ENCODE measurements at places on chromosomes 1 and 21.

DNA sequence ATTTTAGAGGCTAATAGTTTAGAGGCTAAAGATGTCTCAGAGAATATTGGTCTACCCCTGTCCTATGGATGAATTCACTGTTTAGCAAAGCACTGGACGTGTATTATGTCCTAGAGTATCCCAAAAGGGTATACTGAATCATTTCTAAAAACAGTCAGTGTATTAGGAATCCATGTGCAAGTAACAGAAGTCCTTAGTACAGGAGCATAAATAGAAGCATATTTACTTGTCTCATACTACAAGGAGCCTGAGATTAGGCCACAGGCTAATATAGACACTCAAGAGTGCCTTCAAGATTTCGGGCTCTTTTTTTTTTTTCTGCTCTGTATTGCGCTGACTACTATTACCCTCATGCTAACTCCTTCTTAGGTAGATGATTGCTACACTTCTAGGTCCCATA, 518.9 kb downstream of the USP25 start:
- no peak for DNase-seq

DNA sequence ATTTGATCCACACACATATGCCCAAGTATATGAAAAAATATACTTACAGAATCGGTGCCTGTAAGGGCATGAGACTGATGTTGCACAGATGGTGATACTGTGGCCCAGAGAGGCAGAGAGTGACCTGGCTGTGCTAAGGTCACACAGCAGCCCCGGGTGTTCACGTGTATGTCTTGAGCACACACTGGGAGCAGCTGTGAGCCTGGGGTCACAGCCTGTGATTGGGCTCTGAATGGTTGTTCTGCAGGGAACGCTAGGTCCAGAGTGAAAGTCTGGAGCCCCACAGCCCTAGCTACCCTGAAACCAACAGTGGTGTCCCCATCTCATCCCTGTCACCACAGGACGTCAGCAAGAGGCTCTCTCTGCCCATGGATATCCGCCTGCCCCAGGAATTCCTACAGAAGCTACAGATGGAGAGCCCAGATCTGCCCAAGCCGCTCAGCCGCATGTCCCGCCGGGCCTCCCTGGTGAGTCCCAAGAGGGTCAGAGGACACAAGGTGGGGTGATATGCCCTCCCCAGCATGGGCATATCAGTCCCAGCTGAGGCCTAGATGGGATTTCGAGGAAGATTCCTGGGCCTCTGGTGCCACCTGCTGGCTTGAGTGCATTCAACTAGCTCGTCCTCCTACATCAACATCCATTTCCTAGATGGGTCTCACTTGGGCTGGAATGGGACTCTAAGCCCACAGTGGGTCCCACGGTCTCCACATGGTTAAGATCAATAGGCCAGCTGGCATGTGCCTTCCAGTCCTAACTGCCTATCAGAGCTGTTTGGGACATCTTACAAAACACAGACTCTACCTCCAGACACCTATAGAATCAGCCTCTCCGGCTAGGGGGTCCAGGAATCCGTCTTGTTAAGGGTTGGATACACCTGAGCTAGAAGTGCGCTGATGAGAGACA, 19.7 kb downstream of the CDK18 start:
- peak; percentile 54 for DNase-seq

DNA sequence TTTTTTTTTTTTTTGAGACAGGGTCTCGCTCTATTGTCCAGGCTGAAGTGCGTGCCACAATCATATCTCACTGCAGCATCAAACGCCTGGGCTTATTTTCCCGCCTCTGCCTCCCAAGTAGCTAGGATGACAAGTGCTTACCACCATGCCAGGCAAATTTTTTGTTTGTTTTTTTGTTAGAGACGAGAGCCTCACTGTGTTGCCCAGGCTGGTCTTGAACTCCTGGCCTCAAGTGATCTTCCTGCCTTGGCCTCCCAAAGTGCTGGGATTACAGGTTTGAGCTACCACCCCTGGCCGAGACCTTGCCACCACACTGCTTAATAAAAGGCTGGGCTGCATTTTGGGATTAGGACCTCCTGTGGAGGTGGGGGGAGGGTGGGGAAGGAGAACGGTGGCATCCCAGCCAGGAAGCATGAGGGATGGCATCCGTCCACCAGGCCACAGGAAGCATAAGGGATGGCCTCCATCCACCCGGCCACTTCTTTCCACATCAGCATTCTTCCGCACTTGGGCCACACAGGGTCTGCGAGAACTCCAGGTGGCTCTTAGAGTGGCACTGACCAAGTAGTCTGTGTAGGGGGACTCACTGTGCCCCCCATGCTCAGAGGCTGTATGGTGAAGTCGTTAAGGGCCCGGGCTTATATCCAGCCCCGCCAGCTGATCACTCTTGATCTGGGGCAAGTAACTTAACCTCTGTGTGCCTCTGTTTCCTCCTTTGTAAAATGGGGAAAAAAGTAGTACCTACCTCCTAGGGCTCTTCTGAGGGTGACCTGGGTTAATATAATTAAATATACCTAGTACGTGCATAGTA, 75.0 kb downstream of the GALNT2 start:
- no peak for DNase-seq

DNA sequence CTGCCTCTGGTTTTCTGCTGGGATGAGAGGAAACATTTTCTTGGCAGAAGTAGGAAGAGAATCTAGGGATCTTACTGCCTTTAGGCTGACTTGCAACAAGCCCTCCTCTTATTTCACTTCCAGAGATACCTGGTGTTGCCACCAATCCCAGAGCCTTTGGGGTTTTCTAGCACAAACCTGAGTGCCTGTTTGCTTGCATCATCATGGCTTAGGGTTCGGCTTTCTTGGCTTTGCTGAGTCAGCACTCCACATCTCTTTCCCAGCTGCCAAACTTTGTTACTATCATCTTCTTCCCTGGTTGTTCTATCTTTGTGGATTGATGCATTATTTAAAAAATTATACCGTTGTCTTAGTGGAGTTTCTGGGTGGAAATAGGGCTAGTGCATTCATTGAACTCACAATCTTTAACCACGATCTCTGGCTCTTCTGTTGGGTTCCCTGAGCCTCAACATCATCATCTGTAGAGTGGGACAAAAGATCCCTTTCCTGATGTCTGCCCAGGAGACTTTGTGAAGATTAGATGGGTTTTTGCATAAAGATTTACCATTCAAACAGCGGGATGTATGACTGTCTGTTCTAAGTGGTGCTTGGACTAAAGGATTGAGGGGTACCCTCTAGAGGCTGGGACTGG, 76.6 kb upstream of the SELENON start:
- DNase-seq: no peak

DNA sequence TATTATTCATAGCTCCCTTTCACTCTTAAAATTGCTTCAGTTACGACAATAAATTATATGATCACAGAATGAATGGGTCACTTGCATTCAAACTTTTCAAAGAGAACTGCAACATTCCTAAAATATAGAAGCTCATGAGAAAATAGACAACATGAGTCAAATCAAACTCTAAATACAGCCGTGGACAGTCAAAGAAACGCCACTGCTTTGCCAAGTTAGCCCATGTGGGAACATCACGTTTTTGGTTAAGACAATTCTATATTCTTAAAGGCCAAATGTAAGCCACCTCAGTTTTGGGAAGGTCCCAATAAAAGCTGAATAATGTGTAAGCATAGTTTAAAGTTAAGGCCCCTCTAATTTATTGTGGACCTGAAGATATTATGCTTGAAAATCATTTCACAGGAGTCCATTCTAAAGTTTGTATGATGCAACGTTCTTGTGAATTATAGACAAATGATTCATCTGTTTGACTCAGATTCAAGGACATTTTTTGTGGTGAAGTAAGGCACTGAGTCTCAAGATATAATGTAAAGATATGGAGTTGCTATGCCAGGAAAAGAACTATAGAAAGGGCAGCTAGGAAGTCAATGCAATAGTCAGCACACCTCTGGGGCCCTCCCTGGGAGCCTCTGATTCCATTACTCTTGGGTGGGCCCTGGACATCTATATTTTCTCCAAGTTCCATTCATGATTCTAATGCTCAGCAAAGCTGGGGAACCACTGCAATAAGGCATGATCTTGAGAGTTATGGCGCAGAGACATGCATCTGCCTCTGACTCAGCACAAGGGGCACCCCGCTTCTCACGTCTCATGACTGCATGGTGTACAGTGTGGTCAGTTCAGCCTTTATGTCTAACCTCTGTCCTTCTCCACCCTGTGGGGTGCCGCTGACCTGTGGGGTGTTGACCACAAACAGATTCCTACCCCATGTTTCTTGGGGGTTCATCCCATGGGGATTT, 33.9 kb downstream of the ETS2 start:
- DNase-seq: peak; percentile 23

Measured in stimulated activated CD8-positive, alpha-beta memory T cell treated with anti-CD3 and anti-CD28 coated beads, Interleukin-2, amount 100 ng/mL, for 48 hours (primary cell).